ENCODE measurements at places on chromosomes 2 and 18.

DNA sequence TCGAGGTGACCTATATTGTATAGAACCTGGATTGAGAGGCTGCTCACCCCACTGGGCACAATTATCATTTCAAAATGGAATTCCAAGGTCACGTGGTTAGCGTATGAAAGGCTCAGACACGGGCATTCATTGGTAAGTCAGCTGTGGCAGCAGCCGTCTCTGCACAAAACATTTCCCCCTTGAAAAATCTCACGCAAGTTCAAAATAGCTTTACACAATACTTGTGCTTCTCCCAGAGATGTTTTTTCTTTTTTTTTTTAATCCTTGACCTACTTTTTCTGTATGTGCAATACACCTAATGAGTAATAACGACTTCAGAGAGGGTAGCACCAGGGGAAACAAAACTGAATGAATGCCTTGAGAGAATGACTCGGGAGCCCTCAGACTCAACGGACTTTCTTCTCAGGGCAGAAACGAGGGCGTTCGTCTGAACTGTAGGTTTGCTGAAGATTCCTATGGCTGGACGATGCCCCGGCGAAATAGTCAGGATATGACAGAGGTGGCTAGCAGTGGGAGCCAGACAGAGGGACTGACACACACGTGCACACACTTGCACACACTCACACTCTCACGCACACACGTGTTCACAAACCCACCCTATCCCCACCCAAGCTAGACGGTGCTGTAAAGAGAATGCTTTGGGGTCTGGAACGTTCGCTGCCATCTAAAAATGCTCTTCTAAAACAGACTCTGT lies 77.8 kb downstream of the PDCL3 start:
- no peak for DNase-seq

- DNase-seq, result no peak
Measured at GRCh38 chr2:2683606-2684224, 352.6 kb upstream of the MYT1L start.

- DNase-seq, result no peak
Measured at GRCh38 chr2:19496646-19497045, 138.2 kb upstream of the OSR1 start.

- no peak for DNase-seq
Measured at GRCh38 chr2:232652505-232652851, 19.1 kb downstream of the EFHD1 start.

DNA sequence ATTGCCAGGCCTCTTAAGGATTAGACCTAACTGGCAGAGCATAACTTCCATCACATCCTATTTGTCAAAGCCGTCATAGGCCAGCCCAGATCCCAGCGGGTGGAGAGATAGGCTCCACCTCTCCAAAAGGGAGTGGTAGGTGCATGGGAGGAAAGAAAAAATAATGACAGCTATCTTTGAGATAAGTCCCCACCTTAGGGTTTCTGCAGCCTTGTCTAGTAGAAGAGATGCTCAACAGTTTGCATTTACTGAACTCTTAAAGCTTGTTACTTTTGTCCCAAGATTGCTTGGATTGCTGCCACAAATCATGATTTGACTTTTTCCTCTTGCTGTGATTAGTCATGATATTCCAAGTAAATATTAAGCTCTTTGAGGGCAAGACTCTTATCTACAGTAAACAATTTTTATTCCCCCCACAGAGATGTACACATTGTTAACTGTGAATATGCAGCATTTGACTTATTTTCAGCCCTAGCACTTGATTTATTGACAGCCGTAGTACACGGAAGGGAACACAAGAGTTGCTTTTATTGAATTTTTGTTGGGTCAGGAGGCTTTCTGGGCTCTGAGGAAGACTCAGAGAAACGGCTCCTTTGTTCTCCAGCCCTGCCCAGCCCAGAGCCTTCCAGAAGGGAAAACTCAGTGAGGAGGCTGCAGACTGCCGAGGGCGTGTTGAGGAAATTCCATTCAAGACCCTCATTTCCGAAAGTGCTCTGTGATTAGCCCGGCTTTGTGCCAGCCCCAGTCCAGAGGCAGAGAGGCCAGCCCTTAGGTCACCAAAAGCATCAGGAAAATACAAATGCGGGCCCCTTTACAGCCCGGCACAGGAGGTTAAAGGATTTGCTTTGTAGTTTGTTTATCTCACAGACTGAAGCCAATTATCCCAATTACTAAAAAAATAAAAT lies 75.5 kb upstream of the ZNF532 start:
- DNase-seq, result peak; percentile 88

- DNase-seq, result no peak
Measured at GRCh38 chr2:183204397-183204796, 80.2 kb downstream of the NUP35 start.

GRCh38 chr2:216932863-216933548 lies 73.1 kb upstream of the TNP1 start:
- no peak for DNase-seq

DNA sequence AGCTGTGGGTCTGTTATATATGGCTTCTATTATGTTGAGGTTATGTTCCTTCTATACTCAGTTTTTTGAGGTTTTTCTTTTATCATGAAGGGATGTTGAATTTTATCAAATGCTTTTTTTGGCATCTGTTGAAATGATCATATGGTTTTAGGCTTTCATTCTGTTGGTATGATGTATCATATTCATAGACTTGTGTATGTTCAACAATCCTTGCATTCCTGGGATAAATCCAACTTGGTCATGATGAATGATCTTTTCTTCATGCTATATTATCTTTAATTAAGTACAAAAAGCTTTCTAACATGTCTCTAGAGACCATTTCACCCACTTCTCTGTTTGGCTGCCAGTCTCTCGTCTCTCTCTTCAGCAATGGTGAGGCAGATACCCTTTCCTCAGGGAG lies 54.2 kb downstream of the MDH1 start:
- no peak for DNase-seq

DNA sequence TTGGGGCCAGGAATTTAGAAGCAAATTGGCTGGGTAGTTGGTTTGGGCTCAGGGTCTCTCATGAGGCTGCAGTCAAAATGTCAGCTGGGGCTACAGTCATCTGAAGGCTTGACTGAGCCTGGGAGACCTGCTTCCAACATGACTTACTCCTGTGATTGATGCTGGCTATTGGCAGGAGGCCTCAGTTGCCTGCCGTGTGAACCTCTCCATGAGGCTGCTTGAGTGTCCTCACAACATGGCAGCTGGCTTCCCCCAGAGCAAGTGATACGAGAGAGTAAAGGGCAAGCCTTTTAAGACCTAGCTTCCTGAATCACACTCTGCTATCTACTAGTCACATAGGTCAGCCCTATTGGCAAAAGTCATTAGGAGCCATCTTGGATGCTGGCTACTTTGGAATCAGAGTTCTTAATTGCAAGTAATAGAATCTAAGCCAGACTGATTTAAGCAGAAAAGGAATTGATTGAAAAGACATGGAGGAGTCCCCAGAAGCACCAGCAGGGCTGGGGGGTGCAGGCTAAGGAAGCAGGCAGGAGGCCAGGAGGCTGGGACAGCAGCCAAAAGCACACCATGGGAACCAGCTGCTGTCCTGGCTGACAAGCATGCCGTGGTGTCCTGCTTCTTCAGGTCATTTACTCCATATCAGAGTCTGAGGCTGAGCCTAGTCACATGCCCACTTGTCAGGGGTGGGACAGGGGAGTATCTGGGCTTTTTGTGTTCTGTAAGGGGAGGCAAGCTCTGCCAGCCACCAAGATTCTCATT lies 7.8 kb upstream of the GIGYF2 start:
- peak; percentile 34 for DNase-seq
